Fibroblast of skin of right quadriceps (primary cell): ENCODE measurements at places on chromosomes 13 and 19.

DNA sequence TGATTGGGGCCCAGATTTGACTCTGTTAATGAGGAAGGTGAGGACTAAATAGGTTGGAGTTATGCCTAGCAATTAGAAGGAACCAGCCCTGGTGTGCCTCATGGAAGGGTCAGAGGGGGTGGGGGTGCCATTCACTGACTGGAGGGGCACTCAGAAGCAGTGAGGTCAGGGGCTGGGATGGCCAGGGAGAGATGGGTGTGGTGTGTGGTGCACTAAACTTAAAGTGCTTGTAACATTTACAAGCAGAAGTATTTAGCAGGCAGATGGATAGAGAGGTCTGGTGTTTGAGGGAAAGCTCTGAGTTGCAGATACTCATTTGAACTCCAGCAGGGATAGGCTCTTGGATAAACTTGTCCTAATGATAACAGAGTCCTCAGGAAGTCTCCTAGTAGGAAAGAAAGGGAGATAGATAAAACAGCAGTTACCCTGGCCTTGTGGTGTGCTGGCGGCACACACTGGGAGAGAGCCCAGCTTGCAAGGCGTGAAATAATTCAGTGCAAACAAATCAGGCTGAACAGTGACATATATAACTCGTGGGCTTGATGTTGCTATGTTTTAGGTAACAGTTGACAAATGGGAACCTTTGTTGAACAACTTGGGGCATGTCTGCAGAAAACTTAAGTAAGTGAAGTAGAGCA lies 20.0 kb upstream of the UPF3A start:
- no peak for DNase-seq

GRCh38 chr13:89783221-89783755 lies 1564.2 kb upstream of the MIR17HG start:
- no peak for DNase-seq

GRCh38 chr13:59856281-59856810 lies 307.4 kb downstream of the DIAPH3 start:
- DNase-seq, result no peak

- DNase-seq, result peak; percentile 19
Measured at GRCh38 chr19:40862785-40863184, 12.5 kb upstream of the CYP2A6 start.

- no peak for DNase-seq
Measured at GRCh38 chr13:99652141-99652540, 150.9 kb downstream of the TM9SF2 start.

DNA sequence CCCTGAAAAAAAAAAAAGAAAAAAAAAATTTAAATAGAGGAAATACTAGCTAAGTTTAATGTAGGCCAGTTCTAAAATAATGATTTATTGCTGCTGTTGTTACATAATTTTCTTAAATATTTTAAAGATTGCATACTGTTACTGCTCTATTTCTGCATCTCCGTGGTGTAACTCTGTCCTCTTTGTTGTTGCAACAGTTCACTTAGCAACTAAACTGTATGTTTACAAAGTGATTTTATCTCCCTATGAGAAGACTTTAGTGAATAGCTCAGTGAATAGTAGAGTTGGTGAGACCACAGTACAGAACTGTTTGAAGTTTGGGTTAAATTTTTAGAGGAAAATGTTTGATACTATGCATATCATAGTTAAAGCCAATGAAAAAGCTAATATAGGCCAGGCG lies 19.4 kb downstream of the BRCA2 start:
- DNase-seq, result peak; percentile 36

GRCh38 chr19:19324059-19324770 lies 3.6 kb downstream of the MAU2 start:
- no peak for DNase-seq

DNA sequence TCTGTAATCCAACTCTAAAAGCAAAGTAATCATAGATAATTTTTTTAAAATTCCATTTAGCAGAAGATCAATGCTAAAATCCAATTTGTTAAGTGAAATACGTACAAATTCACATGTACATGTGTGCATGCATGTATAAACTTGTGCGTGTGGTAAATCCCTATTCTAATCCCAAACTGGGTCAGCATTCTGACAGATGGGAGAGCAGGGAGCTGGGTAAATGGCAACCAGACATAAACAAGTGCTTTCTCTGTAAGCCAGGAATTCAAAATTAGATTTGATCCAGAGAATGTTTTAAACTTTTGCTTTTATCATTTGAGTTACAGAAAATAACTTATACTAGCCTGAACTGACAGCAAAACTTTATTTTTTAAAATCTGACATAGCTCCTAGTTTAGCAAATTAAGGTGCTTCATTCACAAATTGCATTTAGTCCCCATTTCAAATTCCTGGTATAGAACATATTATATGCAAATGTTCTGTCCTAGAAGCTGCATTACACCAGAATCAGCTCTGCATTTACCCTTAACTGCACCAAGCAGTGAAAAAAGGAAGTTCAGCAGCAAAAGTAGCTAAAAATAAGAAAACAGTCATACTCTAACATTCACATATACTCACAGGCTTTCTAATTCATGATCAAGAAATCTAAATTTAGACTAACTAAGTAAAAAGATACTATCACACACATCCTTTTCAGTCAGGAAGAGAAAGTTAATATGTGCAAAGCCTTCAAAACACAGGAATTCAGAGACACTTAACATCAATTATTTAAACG lies 32.6 kb downstream of the UBL3 start:
- peak; percentile 31 for DNase-seq

- no peak for DNase-seq
Measured at GRCh38 chr19:13026462-13027370, 31.4 kb downstream of the NFIX start.

GRCh38 chr19:16573925-16574324 lies 1.7 kb upstream of the SLC35E1 start:
- no peak for DNase-seq

DNA sequence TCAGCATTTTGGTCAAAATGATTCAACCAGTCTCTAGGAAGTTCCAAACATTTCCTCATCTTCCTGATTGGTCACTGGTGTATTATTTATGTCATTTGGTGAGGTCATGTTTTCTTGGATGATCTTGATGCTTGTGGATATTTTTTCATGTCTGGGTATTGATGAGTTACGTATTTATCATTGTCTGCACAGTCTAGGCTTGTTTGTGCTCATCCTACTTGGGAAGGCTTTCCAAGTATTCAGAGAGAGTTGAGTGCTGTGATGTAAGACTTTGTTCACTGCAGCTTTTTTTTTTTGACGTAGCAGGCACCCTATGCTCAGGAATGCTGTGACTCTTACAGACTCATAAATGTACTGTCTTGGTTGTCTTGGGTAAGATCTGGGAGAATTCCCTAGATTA lies 509.5 kb downstream of the SLITRK1 start:
- DNase-seq, result no peak

GRCh38 chr13:82220641-82221040 lies 1661.6 kb downstream of the SLITRK1 start:
- DNase-seq, result no peak

- DNase-seq, result no peak
Measured at GRCh38 chr13:47796816-47797215, 204.3 kb downstream of the SUCLA2 start.

DNA sequence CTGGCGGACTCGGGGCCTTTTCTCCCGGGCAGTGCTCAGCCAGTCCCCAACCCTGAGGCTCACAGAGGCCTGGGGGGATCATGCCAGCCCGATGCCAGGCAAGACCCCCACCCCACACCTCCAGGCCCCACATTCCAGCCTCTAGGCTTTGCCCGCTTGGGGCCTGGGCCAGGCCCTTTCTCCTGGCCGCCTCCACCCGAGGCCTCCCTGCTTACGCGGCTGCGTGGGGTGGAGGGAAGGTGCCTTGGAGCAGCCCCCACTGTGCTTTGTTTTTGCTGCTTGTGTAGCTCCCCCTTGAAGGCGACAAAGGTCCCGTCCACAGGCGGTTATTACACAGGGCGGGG lies 38.4 kb downstream of the SMIM24 start:
- DNase-seq, result no peak
